Substantia nigra (tissue), 51 donors: ENCODE measurements at places on chromosomes 2 and 18.

- DNase-seq: peak; percentile 26
These were observed 69.5 kb downstream of the ANTXR1 start for GRCh38 chr2:69082430-69082997.

GRCh38 chr2:26651470-26651771 lies 10.3 kb upstream of the CIB4 start:
- no peak for DNase-seq

DNA sequence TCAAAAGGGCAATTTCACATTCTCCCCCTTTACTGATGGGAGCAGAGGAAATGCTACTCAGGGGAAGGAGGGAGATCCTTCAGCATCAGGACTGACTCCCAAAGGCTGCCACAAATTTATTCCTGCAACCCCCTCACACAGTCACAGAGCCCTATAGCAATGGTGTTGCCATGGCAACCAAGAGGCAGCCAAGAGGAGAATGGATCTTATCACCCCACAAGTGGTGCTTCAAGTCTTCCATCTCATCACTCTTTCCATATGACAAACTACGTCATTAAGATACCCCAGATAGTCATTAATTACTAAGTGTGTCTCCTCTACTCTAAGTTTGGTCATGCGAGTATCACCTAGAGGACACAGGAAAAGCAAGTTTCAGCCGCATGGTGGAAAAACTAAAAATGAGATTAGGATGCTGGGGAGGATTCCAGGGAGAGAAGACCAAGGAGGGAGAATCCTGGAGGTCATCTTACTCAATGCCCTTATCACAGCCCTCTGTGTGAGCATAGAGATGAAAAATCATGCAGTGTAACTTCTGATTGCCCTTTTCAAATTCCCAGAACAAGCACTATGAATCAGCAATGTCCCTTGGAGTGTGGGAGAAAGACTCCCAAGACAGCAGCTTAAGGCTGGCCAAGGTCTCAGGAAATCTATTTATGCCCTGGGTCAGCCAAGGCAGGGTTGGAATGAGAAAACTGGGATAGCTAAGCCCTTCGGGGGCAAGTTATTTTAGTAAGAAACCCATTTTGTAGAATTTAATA lies 885.7 kb upstream of the KLHL29 start:
- no peak for DNase-seq

DNA sequence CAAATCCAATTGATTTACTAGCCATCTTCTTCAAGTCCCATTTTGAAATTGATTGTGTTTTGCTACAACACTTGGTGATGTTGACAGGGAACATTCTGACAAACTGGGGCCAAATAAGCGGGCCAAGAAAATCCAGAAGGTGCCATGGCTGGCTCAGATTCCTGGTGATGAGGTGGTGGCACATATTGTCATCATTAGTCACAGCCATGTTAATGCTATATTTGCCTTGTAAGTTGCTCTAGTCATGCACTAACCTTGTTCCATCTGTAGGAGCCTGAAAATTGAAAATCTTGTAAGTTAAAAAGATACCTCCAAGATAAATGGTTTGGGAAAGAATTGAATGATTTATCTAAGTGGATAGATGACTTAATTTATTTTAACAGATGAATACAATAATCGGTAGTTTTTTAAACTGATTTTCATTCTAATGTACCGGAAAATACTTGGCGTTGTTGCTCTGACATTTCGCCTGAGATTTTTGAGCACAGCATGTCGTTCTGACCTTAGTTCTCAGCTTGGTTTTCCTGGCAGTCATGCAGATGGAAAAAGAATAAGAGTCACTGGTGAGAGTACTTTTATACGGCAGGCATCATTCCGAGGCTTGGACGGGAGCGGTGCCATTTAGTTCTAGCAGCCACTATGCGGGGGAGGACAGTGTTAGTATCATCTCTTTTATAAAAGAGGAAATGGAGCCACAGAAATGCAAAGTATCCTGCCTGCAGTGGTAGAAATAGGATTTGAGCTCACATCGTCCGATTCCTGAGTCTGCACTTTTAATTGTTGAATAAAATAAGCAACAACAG lies 133.9 kb downstream of the ZNF532 start:
- no peak for DNase-seq

GRCh38 chr2:234289834-234290590 lies 206.9 kb downstream of the ARL4C start:
- DNase-seq: no peak

DNA sequence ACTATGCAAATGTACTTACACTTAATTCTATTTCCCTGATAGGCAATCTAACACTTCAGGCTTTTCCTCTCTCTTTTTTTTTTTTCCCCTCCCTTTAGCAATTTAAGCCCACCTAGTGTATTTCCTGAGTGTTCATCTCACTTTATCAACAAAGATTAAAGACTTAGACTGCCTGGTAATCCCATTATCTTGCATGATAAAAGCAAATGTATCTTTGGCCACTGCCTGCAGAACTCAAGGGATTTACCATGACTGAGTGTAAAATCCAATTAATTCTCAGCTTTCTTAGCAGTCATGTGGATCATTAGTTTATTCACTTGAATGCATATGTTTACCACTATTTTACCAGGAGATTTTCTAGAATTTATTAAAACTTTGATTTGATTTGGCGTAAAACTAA lies 1102.2 kb upstream of the GYPC start:
- DNase-seq: no peak

- no peak for DNase-seq
These were observed 153.0 kb downstream of the TMEM247 start for GRCh38 chr2:46632349-46632748.

DNA sequence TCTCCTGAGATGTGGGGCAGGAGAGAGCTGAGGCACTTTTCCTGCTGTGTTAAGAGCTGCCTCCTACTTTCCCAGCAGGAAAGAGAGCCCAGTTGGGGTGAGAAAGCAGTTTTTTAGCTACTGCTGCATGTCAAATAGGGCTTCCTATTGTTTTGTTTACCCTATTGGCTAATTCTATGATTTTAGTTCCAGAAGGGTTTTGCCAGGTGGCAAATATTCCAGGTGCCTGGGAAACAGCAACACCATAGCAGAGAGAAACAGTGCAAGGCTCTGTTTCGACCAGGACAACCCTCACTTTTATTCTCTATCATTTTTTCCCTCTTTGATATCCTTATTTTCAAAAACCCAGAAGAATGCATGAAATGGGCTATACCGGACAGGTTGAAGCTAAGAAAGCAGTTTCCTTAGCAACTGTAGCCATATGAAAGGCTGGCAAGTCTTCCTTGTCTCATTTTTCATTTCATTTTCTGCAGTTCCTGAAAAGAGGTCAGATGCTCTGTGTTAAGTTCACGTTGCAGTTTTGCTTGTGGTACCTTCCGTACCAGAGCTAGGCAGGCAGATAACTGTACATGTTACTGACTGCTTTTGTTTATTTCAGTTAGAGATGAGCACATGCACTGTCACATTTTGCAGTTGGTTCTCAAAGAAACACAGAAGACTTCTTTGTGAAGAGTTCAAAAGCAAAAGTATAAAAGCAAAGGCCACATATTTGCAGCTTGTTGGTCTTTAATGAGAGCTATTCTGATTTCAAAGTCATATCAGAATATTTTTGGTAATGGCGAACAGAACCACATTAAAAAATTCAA lies 84.8 kb downstream of the AQP4 start:
- no peak for DNase-seq

DNA sequence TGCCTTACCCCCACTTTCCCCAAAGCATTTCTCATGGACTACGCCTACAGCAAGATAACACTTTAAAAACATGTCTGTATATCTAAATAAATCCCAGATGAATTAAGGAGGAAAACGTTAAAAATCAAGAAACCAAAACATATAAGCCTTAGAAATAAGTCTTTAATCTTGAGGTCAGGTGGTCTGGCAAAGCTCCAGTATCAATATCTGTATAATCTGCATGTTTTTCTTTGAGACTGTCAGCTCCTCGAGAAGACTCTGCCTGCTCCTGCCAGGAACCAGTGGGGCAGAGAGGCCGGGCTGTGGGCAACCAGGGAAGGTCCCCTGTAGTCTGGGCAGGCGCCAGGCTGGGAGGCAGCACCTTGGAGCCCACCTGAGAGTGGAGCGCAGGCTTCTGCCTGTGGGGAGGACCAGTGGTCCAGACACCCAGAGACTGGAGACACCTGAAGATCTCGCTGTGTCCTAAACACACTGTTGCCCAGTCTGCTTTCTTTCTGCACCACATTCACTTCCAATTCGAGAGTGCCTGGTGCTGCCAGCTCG lies 291.0 kb upstream of the SOX11 start:
- no peak for DNase-seq

- no peak for DNase-seq
These were observed 226.9 kb downstream of the MYO3B start for GRCh38 chr2:170404846-170405245.

- no peak for DNase-seq
These were observed 562 bp downstream of the ANKMY1 start for GRCh38 chr2:240557101-240557751.

- no peak for DNase-seq
These were observed 1.7 kb upstream of the QPCT start for GRCh38 chr2:37342591-37343220.

DNA sequence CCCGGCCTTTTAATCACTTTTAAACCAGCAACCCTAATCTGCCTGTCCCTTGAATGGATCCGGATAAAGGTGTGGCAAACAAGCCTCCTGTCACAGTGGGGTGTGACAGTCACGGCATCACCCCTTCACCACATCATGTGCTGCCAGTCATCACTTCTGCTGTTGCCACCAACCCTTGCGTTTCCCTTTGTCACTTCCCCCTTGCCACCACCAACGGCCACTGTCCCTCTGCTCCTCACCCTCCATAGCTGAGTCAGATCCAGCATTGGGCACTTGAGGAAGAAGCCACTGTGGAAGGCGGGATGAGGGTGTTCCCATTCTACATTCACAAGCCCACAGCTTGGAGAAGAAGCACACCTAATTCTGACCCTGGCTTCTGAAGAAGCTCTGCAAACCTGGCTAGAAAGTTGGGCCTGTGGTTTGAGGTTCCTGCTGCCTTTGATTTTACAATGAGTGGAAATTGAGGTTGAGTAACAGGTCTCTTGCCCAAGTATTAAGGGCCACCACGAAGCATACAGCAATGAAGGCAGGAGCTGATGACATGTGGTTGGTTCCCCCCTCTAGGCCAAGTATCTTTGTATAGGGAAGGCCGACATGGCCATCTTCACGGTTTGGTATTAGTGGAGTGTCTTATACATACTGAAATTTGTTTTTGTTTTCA lies 22.9 kb upstream of the DARS1 start:
- DNase-seq: peak; percentile 15

GRCh38 chr18:48193521-48194492 lies 215.4 kb downstream of the ZBTB7C start:
- DNase-seq: no peak
